PC-9 (cell line): ENCODE measurements at places on chromosomes 12 and 14.

DNA sequence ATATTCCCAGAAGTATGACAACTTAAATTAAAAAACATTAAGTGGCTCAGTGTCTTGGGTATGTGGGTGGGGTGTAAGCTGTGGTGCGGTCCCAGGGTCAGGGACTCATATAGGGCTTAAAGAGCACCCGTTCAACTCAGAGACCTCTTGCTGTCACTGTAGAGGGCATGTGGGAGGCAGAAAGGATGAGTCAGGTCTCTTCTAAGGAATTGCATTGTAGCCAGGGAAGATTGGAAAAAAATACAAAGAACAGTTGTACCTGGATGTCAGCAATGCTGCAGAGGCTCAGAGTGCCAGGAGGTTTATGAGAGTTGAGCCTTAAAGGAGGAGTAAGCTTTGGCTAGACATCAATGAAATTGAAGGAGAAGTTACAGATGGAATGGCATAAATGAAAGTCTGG, 104.1 kb downstream of the MYRFL start:
- no peak for DNase-seq

- no peak for DNase-seq
Observed at GRCh38 chr14:56284641-56285040, 166.4 kb downstream of the PELI2 start.

GRCh38 chr12:52404951-52405350, 1.2 kb downstream of the KRT82 start:
- DNase-seq = no peak

DNA sequence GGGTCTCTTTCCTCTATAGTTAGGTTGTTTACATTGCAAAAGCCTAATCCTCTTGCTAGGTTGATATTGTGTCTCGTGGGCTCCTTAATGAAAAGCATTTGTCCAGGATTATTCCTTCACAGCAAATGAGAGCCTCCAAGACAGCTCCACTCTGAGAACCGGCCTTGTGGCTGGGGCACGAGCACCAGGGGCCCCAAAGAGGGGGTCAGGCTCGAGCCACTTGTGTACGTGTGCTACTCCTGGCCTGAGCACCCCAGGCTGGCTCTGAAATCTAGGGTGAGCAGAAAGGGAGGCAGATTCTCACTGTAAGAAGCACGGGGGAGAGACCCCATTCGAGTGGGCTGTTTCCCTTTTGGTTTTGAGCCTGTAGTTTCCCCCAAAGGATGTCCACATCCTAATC, 45.0 kb upstream of the FZD10 start:
- DNase-seq = no peak

DNA sequence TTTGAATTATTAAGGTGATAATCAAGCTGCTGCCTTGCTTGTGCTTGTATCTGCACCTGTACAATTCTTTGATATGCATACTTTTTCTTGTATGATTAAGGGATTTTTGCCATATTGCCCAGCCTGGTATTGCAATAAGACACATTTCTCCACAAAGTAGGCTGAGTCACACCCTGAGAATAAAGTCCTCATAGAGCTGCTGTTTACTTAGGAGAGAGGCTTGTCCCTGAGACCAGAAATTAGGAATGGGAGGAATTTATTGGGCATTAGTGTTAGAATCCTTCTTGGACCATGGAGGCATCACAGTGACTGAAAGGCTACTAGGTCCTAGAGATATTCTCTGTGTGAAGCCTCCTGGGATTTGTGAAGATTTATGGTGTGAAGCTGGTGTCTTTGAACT, 506.8 kb upstream of the FBXO33 start:
- no peak for DNase-seq

- DNase-seq = no peak
Observed at GRCh38 chr12:9906873-9907272, 25.3 kb downstream of the CLEC2A start.

GRCh38 chr12:19189522-19189921, 60.0 kb downstream of the PLEKHA5 start:
- no peak for DNase-seq

DNA sequence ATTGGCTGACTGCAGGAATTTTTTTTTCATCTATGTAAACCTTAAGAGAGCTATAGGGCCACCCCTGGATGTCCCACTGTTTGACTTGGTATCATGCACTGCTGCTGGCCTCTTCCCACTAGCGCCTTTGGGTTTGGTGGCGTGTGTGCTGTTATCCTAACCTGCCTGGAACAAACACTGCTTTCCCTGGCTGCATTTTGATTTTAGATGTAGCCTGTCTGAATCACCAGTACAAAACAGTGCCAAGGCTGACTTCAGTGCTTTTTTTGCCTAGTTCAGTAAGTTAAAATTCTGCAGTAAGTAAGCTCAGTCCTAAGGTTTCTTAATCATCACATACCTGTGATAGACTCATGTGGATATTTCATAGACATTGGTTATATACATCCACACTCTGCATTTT, 99.2 kb downstream of the EML1 start:
- DNase-seq = no peak

DNA sequence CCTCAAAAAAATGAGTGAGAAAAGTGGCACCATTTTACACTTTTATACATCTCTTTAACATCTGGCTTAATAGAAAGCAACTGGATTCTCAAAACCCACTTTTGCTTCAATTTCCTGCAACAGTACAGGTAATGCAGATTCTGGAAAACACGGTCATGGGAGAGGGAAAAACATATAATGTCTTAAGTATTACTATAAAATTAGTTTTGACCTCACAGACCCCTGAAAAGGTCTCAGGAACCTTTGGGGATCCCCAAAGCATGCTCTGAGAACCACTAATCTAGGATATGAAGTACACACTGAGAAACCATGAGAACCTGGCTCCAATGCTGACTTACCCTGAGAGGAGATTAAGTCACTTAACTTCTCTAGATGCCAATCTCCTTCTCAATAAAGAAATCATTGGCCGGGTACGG, 64.7 kb downstream of the PPP2R5E start:
- DNase-seq = no peak

DNA sequence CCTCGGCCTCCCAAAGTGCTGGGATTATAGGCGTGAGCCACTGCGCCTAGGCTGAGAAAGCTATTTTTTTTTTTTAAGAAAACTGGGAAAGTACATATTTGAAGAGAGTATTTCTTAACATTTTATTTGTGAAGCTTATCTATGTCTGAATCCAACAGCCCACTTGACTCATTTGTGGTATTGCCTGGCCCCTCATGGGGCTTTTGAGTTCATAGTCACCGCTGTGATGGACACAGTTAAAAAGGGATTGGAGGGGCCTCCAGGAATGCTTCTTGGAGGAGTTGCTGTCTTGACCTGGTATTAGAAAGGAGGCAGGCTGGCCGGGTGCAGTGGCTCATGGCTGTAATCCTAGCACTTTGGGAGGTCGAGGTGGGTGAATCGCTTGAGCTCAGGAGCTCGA, 26.5 kb downstream of the BCL7A start:
- no peak for DNase-seq

- no peak for DNase-seq
Observed at GRCh38 chr12:88108021-88108420, 33.9 kb downstream of the CEP290 start.

DNA sequence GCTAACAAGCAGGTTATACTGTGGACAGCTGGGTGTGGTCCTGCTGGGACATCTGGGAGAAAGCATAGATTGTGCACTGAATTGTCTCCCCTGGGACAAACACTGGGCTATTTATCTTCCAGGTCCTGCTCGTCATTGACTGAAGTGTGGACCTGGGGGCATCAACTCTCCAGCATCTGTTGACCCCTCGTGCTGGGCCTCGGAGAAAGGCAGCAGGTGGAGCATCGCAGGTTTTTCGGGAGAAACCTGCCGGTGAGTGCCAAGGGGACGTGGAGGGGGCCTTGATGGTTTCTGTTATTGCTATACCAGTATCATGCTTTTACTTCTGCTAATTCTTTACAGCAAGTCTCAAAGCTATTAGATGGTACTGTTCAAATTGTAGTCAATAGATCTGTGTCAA, 81.3 kb downstream of the CPSF2 start:
- DNase-seq = no peak

GRCh38 chr14:95677179-95677835, 8.9 kb upstream of the TCL1B start:
- DNase-seq = no peak

GRCh38 chr12:54368025-54368708, 3.9 kb upstream of the GPR84 start:
- DNase-seq = no peak

- no peak for DNase-seq
Observed at GRCh38 chr12:45379261-45379660, 163.4 kb downstream of the ANO6 start.

- no peak for DNase-seq
Observed at GRCh38 chr14:92677087-92677668, 71.2 kb downstream of the LGMN start.

GRCh38 chr12:1540690-1541089, 53.7 kb downstream of the FBXL14 start:
- DNase-seq = peak; percentile 95

DNA sequence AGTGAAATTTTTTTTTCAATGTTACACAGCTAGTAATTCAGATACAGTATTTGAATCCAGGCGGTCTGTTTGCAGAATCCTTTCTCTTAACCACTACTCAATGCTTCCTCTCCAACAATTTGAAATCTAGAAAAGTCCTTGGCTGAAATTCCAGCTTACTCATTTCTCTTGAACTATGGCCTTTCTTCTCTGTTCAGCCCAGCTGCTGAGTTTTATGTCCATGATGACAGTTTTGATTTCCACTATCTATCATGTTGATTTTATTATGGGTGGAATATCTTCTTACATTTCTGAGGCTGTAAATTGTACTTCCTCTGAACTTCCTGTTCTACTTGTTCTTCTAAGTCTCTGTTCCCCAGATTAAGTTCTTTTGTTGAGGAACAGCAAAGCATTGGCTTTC, 315.3 kb downstream of the DIO2 start:
- no peak for DNase-seq

- DNase-seq = no peak
Observed at GRCh38 chr14:80378084-80378690, 166.9 kb upstream of the DIO2 start.

DNA sequence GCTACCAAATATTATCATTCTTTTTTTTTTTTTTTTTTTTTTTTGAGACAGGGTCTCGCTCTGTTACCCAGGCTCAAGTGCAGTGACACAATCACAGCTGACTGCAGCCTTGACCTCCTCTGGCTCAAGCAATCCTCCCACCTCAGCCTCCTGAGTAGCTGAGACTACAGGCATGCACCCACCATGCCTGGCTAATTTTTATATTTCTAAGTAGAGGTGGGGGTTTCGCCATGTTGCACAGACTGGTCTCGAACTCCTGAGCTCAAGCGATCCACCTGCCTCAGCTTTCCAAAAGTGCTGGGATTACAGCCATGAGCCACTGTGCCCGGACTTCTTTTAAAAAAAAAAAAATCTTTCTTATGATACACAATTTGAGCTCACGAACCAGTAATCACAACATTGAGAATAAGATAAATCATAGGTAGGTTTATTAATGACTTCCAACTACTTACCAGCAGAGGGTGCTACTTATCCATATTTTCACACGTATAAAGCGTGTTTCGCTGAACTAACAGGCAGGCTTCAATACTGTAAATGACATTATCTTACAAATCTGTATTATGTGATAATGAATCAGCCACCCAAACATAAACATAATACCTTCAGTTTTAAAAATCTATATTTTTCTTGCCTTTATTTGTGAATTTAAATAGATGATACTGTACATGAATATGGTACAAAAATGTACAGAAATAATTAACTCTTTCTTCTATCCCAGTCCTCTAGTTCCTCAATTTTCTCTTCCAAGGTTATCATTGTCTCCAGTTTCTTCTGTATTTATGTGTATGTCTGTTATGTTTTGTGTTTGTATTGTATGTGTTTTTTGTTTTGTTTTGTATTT, 42.5 kb upstream of the BCAT1 start:
- peak; percentile 49 for DNase-seq

- no peak for DNase-seq
Observed at GRCh38 chr12:105910030-105910429, 228.7 kb downstream of the NUAK1 start.

- no peak for DNase-seq
Observed at GRCh38 chr12:56954057-56954957, 3.1 kb downstream of the RDH16 start.

DNA sequence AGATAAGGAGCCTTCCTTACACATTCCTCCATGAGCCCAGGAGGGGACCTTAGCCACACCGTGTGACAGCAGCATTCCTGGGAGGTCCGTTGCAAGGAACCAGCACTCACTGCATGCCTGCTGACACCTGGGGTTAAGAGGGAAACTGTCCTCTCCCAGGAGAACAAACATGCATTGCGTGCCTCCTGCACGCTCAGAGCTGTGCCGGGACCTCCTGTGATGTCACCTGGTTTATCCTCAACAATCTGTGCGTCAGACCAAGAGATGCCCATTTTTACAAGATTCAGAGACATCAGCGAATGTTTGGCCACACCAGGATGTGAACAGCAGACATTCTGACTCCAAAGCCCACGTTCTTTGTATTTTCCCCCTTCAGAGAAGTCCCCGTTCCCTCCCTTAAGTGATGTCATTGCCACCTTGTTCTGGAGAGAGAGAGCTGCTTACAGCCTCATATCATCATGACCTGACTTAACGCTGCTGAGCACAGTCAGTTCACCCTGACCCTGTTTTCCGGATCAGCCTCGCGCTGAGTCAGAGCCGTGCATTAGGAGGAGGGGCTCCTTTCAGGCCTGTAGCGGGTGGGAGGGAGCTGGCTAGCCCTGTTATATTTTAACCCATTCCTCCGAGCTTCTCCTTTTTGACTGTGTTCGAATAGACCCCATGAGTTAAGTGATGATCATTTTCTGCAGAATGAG, 36.2 kb downstream of the TMEM120B start:
- peak; percentile 64 for DNase-seq

- no peak for DNase-seq
Observed at GRCh38 chr14:58637040-58637390, 747 bp upstream of the DACT1 start.

DNA sequence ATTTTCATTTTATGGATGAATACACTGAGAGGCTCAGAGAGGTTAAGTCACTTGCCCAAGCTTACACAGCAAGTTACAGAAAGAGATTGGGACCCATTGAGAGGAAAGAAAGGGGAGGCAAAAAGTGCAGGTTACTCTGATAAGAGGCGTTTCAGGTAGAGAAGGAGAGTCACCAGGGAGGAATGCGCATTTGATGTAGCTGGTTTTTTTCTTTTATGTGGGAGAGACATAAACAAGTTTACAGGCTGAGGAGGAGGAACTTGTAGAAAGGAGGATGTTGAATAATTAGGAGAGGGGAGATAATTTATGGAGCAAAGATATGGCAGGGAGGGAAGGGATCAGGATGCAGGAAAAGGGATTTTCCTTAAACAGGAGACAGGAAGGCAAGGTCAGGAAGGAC, 297.0 kb downstream of the PCNX1 start:
- DNase-seq = peak; percentile 51

DNA sequence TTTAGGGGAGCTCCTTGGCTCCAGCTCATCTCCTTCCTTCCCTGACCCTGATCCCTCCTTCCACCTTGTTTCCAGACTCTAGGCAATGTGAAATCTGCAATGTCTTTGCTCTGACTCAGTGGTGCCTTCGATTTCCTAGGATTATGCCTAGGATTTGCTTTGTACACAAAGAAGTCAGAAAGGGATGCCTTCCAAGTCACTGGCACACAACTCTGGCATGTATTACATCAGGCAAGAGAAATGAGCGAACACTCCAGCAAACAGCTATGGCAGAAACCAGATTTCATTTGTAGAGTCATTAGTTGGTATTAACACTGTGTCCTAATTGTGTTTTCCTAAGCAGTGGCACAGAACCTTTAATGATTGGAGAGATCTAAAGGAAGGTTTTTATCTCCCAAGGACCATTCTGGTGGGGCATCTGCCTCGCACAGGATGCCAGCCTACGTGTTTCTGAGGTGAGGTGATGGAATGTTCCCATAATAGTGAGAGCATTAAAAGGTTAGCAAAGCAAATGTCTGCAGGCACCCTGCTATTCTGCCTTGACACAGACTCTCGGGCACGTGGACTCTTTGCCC, 84.9 kb downstream of the WSCD2 start:
- DNase-seq = no peak
